NCI-H524 (cell line): ENCODE measurements at places on chromosomes 6 and 20.
A peak's percentile ranks its signal among the peaks of the same experiment; 100 is the strongest.

DNA sequence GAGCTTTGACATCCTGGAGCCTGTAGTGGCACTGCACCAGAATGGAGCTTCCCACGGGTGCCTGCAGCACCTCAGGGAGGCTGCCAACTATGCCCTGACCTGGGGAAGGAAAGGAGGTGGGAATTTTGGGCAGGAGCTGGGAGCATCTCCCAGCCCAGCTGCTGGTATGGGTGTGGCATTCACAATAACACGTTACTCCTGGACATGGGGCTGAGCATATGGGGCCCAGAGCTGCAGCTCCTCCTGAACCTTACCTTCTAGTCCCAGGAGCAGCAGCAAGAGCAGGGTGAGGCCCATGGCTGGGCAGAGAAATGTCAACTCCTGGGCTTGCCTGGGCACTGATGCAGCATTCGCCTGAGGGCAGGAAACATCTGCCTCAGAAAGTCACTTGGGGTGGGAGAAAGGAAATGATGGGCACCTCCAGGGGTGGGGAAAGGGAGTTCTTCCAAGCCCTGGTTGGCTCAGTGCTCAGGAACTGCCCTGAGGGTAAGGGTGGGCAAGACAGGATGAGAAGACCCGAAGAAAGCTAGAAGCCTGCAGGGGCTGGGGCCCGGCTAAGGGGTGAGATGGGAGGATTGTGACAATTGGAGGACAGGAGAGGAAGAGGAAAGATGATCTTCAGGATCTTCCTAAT is at the start of gene TREML1:
TREML1 (minus strand) TSS at position 356 of the 634 bp plus-strand sequence; CDS start at position 297, 59 bp downstream.
- no peak for DNase-seq

DNA sequence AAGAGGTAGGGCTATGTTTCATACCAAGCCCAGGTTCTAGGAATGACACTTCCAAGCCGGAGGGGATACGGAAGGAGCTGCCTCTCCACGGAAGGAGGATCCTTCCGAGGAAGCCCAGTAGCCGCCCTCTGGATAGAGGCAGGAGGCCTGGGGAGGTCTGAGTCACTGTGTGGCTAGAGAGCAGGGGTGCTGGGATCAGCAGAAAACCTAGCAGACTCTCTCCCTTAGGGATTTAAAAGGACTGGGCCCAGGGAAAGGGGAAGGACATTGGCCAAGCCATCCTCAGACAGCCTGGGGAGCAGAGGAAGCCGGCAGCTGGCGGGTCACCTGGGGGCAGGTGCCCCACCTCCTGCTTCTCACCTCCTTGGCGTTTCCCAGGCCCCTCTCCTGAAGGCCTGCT is 36.6 kb upstream of the NFATC2 start:
- DNase-seq = no peak

DNA sequence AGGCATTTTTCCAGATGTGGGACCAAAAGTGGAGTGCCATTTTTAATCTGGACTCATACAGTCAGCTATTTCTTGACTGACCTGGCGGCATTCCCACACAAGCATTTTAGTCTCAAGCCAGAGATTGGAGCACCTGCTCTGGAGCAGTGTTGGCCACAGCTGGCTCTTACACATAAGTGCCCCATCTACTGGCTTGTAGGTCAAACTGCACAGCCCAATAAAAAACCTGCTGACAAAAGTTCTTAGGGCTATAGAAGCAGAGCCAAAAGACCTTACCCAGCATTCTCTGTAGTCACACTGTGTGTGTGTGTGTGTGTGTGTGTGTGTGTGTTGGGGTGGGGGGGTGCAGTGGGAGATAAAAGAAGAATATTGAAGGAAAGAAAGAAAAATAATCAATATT is 38.6 kb upstream of the SENP6 start:
- DNase-seq = peak; percentile 13

GRCh38 chr6:168027521-168027920 is 30.1 kb downstream of the KIF25 start:
- no peak for DNase-seq

DNA sequence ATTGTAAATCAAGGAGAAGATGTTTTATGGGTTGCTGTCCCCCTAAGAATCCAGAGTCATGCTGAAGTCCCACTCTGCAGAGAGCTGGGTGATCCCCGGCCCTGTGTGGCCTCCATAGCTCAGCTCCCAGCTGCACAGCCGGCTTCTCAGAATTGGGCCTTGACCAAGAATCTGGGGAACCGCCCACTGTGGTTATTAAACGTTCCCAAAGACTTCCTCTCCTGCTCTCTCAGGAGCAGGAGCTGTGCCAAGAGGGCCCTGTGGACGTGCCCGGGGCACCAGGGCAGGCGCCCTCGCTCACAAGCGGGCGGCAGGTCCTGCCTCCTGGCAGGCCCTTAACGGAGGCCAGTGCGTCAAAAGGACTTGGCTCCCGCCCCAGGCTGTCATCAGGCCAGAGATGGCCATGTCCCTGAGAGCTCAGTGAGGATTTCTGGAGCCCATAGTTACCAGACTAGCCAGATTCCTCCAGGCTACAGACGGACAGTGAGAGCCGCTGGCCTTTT is 30.4 kb downstream of the ZC3H12D start:
- DNase-seq = no peak

DNA sequence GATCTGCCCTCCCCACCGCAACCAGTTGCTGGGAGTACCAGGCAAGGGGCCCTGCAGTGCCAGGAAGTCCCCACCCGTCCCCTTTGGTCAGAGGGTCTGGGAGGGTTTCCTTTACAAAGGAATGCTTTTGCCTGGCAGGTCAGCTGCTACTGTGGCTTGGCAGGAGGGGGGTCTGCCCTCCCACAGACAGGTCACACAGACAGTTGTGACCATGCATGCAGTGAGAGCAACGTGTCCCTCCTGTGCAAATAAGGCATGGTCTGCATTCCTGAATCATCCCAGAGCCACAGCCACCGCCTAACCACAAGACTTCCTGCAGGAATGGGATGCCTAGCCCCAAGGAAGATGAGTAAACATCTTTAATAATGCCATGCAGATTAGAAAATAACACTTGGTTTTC is 439 bp upstream of the F13A1 start:
- DNase-seq = no peak

DNA sequence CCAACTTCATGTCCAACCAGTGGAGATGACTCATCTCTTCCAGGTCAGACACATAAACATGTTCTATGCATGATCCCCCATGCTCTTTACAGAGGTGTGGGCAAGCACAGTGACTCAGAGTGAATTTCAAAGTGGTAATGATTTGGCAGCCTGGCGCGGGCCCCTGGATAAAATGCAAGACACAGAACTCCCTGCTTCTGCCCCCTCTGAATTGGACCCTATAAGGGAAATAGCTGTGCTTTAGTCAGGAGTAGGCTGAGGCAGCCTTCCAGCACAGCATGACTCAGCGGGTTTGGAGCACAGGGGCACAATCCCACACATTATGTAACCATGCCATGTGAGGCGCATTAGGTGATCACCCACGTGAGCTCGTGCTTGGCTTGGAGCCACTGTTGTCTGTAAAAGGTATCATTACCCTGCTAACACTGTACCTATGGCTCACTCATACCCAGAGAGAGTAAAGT is 127.4 kb downstream of the C6orf118 start:
- no peak for DNase-seq

- peak; percentile 56 for DNase-seq
Observed at GRCh38 chr6:89411145-89412070, 665 bp downstream of the RRAGD start.

DNA sequence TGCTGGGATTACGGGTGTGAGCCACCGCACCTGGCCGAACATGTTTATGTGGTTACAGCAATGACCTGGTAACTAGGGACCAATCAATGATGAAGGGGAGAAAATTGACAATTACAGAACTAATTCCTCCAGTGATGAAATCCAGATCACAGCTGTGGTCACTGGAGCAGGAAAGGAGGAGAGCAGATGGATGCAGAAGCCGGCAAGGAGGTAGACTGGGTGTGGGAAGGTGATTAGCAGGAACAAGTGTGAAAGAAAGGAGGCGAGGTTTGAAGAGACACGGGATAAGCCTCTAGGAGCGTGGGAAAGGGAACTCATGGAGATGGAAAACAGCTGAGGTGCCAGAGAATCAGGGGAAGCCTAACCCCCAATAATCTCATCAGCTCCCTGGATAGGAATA is 17.2 kb upstream of the SPAG4 start:
- DNase-seq = peak; percentile 60

DNA sequence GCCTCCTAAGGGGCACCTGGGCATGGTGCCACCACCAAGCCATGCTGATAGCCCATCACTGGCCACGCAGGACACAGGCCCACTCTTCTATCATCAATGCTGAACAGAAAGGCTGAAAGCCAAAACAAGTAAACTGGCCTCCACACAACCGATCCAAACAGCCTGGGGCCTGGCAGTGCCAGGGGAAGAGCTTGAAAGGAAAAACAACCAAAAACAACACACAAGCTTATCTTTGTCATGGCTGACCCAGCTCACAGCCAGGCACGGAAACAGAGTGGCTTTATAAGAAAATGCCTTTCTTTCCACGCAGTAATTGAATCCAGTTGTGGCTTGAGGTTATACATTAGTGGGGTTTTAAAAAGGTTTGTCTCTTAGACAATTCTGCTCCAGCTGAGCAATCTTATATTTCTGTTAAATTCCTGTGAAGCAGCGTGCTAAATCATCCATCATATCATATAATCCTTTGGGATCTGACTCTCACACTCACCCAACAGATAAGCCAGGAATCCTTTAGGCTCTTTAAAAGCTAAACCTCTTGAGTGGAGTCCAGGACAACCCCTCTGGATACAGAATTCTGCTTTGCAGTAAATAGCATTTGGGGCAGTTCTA is 65.4 kb upstream of the SLC22A16 start:
- no peak for DNase-seq

DNA sequence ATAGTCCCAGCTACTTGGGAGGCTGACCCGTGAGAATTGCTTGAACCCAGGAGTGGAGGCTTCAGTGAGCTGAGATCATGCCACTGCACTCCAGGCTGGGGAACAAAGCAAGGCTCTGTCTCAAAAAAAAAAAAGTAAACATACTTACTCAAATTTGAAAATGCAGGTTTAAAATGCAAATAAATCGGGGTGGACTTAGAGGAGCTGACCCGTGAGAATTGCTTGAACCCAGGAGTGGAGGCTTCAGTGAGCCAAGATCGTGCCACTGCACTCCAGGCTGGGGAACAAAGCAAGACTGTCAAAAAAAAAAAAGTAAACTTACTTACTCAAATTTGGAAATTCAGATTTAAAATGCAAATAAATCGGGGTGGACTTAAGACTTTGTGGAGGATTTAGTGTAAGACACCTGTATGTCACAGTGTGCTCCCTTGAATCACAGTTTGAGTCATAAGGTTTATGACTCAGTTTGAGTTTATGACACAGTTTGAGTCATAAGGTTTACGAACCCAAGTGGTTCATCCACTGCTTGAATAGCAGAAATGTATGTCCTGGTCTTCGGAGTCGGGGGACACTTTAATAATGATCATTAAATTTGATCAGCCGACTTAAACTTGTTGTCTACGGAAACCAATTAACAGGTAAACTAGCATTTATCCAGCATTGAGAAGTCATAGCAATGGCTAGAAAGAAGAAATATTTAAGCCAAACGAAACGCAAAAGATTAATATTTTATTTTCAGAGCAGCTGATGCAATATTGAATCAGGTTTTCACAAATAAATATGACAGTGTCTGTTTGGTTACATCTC is 6.8 kb upstream of the MRPS10 start:
- DNase-seq = no peak

DNA sequence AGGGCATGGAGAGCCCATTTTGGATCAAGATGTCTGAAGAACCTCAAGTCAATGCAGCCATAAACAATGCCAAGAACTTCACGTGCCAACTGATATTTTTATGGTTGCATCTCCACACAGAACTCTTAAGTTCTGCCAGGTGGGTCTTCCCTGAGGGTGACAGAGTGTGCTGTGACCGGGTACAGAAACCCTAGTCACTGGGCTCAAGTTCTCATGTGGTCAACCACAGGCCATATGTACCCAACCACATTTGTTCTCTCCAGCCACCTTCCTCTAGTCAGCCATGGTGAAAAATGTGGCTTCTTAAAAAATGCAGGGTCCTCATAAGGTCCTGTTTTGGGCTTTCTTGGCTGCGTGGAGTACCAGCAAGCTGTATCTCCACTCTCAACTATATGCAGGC is 48.9 kb downstream of the CLIC5 start:
- DNase-seq = no peak

GRCh38 chr6:87905101-87905641 is 142.5 kb upstream of the SPACA1 start:
- DNase-seq = no peak
